SJCRH30 (cell line): ENCODE measurements at places on chromosomes 1 and 21.

DNA sequence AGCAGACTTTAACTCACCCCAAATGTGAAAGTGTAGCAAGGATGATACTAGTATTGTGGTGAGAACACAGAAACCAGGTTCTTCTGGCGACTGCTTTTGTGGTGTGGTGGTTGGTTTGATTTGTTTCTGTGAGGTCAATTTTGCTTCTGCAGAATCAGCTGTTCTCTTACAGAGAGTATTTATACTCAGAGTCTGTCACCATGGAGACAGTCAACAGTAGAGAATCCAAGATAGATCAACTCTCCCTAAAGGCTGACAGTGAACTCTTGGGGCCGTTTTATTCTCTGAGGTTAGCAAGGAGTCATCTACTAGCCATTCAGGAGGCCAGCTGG is at the start of gene CFAP107:
TSS of gene CFAP107 (plus strand) at position 209 of the 332 bp plus-strand sequence. CDS start 231 bp downstream, outside the sequence.
- H3K27me3 ChIP-seq, result no peaks in the 10 kb centered on the region
- no peak for DNase-seq
- no peaks in the 10 kb centered on the region for H3K36me3 ChIP-seq
- H3K27ac ChIP-seq, result no peak within 1 kb of the TSS
- H3K4me1 ChIP-seq, result no peaks in the 10 kb centered on the region

DNA sequence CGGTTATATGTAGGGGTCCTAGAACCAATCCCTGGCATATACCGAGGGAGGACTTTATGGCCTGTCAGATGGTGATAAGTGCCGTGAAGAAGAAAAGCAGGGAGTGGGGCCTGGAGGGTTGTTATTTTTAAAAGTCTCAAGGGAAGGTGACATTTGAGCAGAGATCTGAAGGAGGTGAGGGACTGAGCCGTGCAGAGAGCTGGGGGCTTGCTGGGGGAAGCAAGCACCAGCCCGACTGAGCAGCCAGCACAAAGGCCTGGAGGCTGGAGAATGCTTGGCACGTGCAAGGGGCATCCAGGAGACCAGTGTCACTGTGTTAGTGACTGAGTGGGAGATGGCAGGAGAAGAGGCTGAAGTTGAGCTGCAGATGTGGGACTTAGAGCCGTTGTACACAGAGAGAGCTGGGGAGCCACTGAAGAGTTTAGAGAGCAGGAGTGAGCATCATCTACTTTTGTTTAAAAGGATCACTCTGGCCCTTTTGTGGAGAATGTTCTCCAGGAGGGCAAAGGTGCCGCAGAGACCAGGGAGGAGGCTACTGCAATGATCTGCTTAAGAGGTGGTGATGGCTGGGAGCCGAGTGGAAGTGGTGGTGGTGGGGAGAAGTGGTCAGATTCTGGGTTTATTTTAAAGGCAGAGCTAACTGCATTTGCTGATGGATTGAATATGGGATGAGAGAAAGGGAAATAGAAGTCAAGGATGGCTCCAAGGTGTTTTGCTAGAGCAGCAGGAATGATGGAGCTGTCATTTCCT is 31.2 kb downstream of the PTPRU start:
- H3K4me1 ChIP-seq, result peaks cover 53% of the 10 kb centered on the region
- no peak for DNase-seq
- no peak overlapping the region for H3K4me3 ChIP-seq
- no peaks in the 10 kb centered on the region for H3K27me3 ChIP-seq
- peak overlapping the region; percentile 7; the same call in 1 of the 2 replicates for H3K27ac ChIP-seq

DNA sequence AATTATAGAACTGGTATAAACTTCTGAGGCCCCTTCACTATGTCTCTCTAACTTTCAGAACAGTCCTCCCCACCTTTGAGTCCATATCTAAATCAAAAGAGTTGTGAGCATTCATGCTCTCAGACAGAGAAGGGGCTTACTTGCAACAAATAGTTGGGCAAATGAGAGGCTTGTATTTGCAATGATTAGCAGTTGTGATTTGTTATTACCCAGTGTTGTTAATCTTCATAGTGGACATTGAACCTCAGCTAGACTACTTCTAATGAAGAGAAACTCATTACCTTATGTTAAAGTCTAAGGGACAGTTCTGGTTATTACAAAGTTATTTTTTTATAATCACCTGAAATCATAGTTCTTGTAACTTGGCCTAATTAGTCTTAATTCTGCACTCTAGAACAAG is 114.5 kb downstream of the RABGAP1L start:
- H3K36me3 ChIP-seq, result no peaks in the 10 kb centered on the region
- no peaks in the 10 kb centered on the region for H3K27me3 ChIP-seq
- H3K4me3 ChIP-seq, result no peak overlapping the region

DNA sequence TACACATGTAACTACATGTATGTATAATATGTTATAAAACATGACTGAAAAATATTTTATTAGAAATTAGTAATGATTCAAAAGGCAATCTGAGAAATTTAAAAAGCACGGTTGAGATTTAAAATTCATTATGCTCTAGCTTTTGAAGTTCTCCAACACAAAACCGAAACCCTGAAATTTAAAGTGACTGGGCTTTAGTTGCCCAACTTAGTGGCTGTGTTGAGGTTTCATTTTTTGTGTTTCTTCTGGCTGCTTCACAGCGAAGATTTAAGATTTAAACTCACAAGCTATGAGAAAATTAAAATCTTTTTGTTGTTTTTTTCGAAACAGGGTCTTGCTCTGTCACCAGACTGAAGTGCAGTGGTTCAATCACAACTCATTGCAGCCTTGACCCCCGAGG is 1058.7 kb downstream of the NCAM2 start:
- no peak for DNase-seq
- H3K27me3 ChIP-seq, result no peaks in the 10 kb centered on the region
- H3K36me3 ChIP-seq, result no peaks in the 10 kb centered on the region
- H3K27ac ChIP-seq, result no peak overlapping the region

DNA sequence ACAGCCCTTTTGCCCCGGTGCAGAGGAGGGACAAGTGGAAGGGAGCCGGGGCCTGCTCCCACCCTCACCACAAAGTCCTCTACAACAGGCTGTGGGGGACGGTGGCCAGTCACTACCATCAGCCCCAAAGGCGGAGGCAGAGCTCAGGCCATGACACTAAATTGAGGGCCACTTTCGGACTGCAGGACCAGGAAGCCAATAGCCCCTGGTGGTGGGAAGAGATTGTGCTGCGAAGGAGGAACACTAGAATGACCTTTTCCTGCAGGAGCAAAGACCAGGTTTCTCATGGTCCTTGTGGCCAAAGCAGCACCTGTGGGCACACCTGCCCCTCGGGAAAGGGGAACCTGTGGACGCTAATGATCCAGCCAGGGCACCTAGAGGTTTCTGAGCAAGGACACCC is 30.3 kb downstream of the ACTA1 start:
- no peak for DNase-seq
- H3K27me3 ChIP-seq, result no peaks in the 10 kb centered on the region
- no peaks in the 10 kb centered on the region for H3K36me3 ChIP-seq
- no peak overlapping the region for H3K27ac ChIP-seq
- peaks cover 8% of the 10 kb centered on the region for H3K4me1 ChIP-seq

DNA sequence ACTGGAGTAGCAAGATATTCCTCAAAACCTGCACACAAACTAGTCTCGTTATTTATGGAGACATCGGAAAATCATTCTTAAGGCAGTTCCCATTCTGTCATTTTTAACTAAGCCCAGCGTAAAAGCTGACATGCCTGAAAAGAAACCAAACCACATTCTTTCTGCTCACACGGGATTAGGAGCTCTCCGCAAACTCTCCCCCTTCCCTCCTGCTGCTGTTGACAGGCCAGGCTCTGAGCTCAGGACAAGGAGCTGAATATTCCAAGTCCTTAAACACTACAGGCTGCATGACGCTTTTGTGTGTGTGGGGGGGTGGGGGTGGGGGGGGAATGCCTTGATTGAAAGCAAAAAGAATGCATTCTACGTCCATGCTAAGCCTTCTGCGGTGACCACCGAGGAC is 5.2 kb downstream of the OLIG1 start:
- peak overlapping the region; percentile 8; the same call in 1 of the 2 replicates for H3K4me3 ChIP-seq
- peak; percentile 62 for DNase-seq
- H3K4me1 ChIP-seq, result peaks cover 33% of the 10 kb centered on the region
- H3K27ac ChIP-seq, result no peak overlapping the region
- no peaks in the 10 kb centered on the region for H3K27me3 ChIP-seq

DNA sequence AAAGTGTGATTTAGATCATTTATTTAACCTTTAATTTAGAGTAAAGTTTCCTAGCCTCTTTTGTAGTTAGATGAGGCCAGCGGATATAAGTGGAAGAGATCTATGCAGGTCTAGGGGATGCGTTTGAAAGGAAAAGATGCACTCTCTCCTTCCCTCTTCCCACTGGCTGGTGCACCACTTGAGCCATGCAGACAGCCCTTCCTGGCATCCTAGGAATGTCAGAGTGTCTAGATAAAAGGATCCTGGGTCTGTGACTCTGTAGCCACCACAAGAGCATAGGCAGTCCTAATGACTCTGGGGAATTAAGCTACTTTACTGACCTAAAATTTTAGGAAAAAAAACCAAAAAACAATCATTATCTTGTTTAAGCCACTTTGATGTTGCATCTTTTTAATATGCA is 16.0 kb upstream of the STUM start:
- H3K4me1 ChIP-seq, result no peaks in the 10 kb centered on the region; the same call in 1 of the 2 replicates
- H3K27ac ChIP-seq, result no peak overlapping the region
- H3K27me3 ChIP-seq, result no peaks in the 10 kb centered on the region
- H3K36me3 ChIP-seq, result peaks cover 15% of the 10 kb centered on the region
- peak; percentile 38 for DNase-seq
- no peak overlapping the region for H3K4me3 ChIP-seq
